ENCODE measurements at places on chromosomes 1 and 21. TPM values are rescaled to one million over a fixed set of nuclear protein-coding genes. Genes with fewer than 3 reads are reported as not detected.

Gene OR2L8
- total RNA-seq: not detected

DNA sequence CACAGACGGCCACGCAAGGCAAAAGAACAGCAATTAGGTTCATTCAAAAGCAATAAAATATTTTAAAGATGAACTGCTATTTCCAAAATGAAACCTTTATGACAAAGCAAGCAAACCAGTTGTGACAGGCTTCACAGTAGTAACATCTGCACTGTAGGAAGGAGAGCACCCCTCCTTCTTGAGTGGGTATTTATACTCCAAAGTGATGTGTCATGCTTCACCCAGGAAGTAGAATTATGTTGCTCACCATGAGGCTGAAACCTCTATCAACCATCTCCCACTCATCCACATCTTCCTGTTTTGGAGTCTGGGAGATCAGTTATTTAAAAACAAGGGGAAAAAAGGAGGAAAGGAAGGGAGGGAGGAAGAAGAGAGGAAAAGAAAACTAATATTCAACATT lies 885 bp downstream of the OR2T10 start:
- no peaks in the 10 kb centered on the region for H3K36me3 ChIP-seq
- no peaks in the 10 kb centered on the region for H3K4me1 ChIP-seq
- no peak for DNase-seq
- no peak overlapping the region for H3K27ac ChIP-seq
- H3K4me3 ChIP-seq: no peak overlapping the region

GRCh38 chr1:25932321-25932720 lies 26.1 kb upstream of the STMN1 start:
- no peaks in the 10 kb centered on the region for H3K36me3 ChIP-seq
- DNase-seq: no peak
- no peak overlapping the region for H3K27ac ChIP-seq

DNA sequence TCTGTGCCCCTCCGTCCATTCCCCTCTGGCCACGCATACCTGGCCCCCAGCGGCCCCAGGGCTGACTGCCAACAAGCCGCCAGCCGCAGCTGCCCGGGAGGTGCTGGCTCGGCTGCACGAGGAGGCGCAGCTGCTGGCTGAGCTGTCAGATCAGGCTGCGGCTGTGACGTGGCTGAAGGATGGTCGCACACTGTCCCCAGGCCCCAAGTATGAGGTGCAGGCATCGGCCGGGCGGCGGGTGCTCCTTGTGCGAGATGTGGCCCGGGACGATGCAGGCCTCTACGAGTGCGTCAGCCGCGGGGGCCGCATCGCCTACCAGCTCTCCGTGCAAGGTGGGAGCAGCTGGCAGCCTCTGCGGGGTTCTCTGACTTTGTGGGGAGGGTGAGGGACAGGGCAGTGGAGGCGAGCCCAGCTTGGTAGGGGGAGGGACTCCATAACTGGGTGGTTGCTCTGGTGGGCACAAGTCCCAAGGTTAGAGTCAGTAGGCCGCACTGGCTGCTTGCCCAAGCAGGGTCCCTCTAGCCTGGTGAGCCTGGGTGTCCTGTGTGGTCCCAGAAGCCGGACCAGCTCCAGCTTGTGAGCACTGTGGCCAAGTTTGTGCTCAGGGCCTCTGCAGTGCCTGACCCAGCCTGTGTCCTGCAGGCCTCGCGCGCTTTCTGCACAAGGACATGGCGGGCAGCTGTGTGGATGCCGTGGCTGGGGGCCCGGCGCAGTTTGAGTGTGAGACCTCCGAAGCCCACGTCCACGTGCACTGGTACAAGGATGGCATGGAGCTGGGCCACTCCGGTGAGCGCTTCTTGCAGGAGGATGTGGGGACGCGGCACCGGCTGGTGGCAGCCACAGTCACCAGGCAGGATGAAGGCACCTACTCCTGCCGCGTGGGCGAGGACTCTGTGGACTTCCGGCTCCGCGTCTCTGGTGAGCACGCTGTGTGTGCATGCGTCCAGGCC lies 8.8 kb downstream of the OBSCN start:
- DNase-seq: peak; percentile 61
- H3K36me3 ChIP-seq: peaks cover 72% of the 10 kb centered on the region
- H3K4me1 ChIP-seq: peaks cover 62% of the 10 kb centered on the region
- no peak overlapping the region for H3K27ac ChIP-seq
- no peak overlapping the region for H3K4me3 ChIP-seq

Gene ZFYVE9
- total RNA-seq: 15.7 TPM

GRCh38 chr1:114152089-114152507 lies 1.6 kb downstream of the SYT6 start:
- H3K27me3 ChIP-seq: peaks cover 96% of the 10 kb centered on the region
- H3K4me1 ChIP-seq: peaks cover 24% of the 10 kb centered on the region
- H3K27ac ChIP-seq: no peak overlapping the region
